ENCODE measurements at places on chromosomes 12 and 14.
A peak's percentile ranks its signal among the peaks of the same experiment; 100 is the strongest.

DNA sequence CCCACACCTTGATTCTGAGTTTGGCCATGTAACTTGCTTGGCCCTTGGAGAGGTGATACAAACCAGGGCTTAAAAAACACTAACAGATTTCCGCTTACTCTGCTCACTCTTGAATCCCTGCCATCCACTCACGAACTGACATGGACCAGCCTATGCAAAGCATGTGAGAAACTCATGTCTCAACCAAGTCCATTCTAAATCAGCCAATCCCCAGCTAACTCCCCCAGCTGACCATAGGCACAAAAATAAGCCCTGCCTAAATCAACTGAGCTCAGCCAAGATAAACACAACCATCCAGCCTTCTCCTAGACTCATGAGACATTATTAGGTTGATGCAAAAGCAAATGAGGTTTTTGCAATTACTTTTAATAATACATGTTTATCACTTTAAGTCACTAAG lies 353.9 kb upstream of the TBX3 start:
- DNase-seq = no peak

DNA sequence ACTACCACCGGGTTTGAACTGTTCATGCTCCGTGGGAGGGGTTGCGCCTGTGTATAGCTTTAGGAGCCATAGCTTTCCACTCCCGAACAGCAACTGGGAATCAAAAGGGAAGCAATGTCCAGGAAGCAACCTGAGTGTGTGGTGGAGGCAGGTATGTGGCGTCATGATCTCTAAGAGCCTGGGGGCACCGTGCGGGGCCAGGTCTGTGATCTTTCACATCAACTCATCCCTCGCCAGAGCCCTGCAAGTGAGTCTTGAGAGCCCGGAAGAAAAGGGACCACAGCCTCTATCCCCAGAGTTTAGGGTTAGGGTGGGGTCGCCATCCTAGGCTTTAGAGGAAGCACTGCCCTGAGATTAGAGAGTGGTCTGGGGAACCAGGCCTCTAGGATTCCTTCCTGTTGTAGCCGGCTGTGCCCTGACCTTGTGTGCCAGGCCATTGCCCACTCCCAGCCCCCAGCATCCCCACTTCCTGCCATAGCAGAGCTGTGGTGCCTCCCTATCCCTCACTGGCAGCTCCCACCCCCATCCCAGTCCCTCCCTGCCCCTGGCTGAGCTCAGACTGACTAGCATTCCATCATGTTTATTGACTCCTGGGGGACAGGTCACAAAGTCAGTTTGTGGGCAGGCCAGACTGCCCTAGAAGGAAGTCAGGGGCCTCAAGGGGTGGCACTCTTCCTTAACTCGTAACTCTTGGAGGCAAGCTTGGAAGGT lies 745 bp upstream of the ADCY4 start:
- no peak for DNase-seq

GRCh38 chr12:27583057-27583797 lies 59.2 kb downstream of the PPFIBP1 start:
- DNase-seq = no peak

GRCh38 chr14:29927376-29928116 lies at the start of gene PRKD1:
PRKD1 (minus strand) TSS chr14:29927847.
- DNase-seq = no peak

- no peak for DNase-seq
Observed at GRCh38 chr12:21073822-21074460, 57.1 kb upstream of the SLCO1B1 start.

DNA sequence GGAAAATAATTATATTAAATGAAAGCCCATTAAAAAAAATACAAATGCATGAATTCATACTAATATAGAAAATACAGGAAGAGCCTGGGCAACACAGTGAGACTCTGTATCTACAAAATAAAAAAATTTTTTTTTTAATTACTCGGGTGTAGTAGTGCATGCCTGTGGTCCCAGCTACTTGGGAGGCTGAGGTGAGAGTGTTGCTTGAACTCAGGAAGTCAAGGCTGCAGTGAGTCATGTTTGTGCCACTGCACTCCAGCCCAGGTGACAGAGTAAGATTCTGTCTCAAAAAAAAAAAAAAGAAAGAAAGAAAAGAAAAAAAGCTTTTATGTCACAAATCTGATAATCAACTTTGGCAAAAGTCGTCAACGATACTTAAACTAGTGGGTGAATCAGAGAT lies 80.6 kb upstream of the PLEKHA5 start:
- no peak for DNase-seq

- DNase-seq = no peak
Observed at GRCh38 chr14:43249591-43249990, 1257.5 kb downstream of the FSCB start.

DNA sequence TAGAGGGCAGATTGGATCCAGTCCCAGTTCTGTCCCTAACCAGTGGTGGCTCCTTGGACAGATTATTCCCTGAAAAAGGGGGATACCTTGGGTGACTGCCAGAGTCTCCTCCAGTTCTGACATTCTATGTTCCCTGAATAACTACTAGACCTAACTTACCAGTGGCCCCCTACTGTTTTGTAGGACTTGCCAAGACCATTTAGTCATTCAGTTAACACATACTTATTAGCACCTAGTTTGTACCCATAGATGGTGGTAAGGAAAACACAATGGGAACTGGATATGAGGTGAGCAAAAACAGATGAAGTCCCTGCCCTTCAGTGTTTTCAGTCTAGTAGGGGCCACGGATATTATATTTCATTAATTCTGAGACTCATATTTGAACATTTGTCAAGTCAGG lies 3.5 kb downstream of the PRPF40B start:
- no peak for DNase-seq

DNA sequence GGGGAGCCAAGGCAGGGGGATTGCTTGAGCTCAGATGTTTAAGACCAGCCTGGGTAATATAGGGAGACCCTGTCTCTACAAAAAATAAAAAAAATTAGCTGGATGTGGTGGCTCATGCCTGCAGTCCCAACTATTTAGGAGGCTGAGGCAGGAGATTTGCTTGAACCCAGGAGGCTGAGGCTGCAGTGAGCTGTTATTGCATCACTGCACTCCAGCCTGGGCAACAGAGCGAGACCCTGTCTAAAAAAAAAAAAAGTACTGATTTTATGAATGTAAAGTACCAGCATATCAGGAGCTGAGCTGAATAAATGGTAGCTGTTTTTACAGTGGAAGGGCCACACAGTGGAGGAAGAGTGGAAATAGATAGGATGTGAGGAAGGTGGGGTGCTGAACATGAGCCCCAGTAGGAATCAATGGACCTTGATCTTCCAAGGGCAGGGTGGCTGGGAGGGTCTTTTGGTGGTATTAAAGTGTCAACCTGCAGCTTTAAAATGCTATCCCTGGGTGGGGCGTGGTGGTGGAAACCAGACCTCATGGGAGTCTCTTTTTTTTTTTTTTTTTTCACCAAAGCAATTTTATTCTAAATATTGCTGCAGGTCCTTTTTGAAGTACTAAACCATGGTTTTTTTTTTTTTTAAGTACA lies 2.2 kb downstream of the ATP23 start:
- no peak for DNase-seq

GRCh38 chr12:6959058-6959804 lies 8.1 kb downstream of the PTPN6 start:
- peak; percentile 61 for DNase-seq

GRCh38 chr14:21248739-21249411 lies 20.4 kb downstream of the HNRNPC start:
- no peak for DNase-seq

DNA sequence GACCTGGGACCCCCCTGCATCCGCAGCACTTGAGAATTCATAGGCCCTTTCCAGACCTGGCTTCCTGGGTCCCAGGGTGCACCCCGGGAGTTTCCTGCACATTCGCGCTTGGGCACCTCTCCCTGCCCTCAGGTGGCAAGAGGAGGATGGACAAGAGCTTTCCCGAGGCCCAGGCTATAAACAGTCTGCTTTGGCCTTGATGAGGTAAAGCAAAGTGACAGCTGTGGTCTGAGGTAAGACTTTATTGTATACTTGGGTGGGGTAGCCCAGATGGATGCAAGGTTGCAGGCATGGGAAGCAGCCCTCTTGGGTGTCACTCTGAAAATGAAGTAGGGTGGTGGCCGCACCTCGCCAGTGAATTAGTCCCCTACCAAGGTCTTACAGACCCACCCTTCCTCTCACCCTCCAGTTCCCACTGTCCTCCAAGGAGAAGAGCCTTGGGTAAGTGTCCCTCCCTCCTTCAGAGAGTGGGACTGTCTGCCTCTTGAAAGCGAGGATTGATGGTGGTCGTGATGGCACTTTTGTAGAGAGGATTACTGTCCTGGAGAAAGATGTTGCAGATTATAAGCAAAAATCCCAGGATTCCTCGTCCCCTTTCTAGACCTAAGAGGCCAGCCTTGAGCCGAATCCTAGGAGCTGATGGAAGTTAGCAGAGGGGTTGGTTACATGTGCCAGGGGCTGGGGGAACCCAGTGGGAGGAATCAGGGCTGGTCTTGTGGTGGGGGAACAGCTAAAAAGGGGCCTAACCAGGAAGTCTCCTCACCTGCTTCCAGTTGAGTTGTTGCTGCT lies 10.6 kb upstream of the CSAD start:
- DNase-seq = no peak

DNA sequence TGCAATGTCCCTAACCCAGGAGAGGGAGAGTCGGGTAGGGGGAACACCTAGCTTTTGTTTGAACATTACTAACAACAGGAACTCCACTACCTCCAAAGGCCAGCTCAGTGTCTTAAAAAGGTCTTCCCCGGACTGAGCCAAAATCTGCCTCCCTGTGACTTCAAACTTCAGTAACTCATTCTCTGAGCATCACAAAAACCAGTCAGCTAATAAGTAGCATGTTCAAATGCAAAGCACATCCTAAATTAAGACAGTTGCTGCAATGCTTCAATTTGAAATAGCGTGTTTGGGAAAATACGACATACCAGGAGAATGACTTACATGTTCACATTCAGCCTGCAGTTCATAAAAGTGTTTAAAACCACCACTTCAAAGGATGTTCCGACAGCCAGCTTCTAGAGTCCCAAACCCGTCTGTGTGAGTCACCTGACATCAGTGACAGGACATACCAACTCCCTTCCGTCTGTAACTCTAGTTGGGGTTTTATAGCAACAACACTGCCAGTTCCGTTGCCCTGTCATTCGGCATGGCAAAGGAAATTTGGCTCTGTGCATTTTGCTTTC lies 13.0 kb downstream of the ZFP36L1 start:
- DNase-seq = peak; percentile 15

DNA sequence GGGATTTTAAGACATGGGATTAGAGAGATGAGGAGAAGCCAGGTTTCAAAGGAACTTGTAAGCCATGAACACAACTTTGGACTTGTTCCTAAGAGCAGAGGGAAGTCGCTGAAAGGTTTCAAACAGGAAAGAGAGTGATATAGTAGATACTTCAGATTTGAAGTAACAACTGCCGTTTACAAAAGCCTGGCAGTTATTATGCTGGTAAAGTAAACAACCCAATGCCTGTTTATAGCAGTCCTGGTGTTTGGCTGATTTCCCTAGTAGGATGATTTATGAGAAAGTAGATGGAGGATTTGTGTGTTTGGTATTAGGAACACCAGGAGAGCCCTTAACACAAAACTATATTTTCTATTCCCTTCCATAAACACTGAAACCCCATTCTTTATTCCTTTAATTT lies 285.7 kb downstream of the RMST start:
- DNase-seq = no peak

GRCh38 chr14:51547260-51547659 lies 104.5 kb upstream of the FRMD6 start:
- no peak for DNase-seq

DNA sequence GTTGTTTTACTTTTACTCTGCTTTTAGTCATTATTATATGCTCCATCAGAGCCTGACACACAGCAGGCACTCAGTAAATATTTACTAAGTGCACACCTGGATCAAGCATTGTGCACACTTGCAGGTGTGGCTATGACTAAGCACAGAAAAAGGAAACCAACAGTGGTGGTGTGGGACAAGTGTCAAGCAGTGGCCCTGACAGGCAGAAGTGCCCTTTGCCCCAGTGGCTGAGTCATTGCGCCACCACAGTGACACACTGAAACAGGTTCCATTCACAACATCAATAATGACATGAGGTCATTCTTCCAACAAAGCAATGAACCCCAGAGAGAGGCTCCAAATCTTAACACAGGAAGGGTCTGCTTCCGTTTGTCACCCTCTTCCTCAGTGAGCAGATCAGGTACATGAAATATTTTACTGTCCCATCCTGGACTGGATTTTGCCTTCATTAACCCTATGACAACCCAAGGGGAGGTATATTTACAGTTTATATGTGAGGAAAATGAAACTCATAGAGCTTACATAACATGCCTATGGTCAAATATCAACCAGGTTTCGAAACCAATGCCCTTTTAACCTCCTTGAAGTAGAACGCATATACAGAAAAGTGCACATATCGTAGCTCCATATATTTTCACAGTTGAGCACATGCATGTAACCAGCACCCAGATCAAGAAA lies 82.6 kb upstream of the GTF2A1 start:
- DNase-seq = peak; percentile 8

DNA sequence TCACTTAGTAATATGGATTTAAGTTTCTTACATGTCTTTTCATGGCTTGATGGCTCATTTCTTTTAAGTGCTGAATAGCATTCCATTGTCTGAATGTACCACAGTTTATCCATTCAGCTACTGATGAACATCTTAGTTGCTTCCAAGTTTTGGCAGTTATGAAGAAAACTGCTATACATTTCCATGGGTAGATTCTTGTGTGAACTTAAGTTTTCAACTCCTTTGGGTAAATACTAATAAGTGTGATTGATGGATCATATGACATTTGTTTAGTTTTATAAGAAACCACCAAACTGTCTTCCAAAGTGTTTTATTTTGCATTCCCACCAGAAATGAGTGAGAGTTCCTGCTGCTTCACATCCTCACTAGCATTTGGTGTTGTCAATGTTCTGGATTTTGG lies 119.2 kb downstream of the NAV3 start:
- no peak for DNase-seq

- no peak for DNase-seq
Observed at GRCh38 chr14:63986789-63987533, 134.2 kb downstream of the SYNE2 start.

GRCh38 chr12:10740182-10740581 lies 17.1 kb upstream of the YBX3 start:
- DNase-seq = no peak

DNA sequence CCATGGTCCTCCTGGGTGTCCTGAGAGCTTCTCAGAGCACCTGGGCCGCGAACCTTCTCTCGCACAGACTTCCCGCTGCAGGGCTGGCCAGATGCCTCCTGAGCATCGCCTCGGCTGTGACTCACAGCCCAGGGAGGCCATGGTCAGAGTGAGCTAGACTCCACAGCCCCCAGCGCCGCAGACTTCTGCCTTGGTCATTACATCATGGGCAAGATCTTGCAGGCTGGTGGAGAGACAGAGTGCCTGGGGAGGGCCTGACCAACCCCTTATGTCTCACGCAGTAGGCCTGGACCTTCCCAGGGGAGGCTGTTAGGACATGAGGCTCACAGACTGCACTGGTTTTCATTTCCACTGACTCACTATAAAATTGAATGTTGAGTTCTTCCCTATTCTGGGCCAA lies 41.8 kb downstream of the SMOC1 start:
- no peak for DNase-seq

DNA sequence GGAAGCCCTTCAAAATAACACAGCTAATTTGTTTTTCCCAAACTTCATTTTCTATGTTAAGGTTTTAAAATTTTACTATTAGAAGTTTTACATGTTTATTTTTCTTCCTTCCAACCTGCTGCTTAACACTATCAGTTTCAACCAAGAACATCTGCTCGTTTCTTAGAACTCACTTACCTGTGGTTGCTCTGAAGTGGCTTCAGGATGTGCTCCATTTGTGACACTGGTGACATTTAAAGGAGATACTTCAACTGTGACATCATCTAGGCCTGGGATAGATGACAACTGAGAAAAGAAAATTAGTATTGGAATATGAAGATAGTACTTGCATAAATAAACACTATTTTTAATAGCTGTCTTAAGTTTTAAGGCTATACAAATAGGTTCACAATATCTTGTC lies 17.9 kb downstream of the WASHC3 start:
- DNase-seq = no peak
